Heart left ventricle (tissue), 16 donors: ENCODE measurements at places on chromosomes 1 and 21. TPM values are rescaled to one million over a fixed set of nuclear protein-coding genes. Genes with fewer than 3 reads are reported as not detected.

- no peak for DNase-seq
Observed at GRCh38 chr1:186155594-186155993, 219.5 kb downstream of the TPR start.

- DNase-seq = no peak
Observed at GRCh38 chr1:97488530-97488929, 432.3 kb downstream of the DPYD start.

DNA sequence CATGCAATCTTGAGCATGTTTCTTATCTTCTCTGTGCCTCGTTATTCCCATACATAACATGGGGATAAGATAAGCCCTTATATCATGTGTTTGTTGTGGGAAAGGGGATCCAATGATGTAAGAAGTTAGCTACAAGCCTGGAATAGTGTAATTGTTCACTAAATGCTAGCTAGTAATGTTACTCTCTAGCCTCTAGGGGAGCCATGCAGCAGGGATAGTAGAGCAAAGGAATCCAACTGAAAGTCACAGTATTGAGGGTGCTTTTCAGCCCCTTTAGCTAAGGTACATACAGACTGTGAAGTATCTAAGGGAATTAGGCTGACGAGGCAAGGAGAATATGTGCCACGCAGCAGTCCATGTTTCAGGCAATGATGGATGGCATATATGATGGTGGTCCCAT is 46.9 kb downstream of the IL23R start:
- no peak for DNase-seq

GRCh38 chr1:3555131-3555920 is 56.0 kb downstream of the MEGF6 start:
- no peak for DNase-seq

- DNase-seq = no peak
Observed at GRCh38 chr1:64841330-64842065, 96.6 kb downstream of the RAVER2 start.

- DNase-seq = no peak
Observed at GRCh38 chr21:34795175-34795547, 126.4 kb downstream of the CLIC6 start.

DNA sequence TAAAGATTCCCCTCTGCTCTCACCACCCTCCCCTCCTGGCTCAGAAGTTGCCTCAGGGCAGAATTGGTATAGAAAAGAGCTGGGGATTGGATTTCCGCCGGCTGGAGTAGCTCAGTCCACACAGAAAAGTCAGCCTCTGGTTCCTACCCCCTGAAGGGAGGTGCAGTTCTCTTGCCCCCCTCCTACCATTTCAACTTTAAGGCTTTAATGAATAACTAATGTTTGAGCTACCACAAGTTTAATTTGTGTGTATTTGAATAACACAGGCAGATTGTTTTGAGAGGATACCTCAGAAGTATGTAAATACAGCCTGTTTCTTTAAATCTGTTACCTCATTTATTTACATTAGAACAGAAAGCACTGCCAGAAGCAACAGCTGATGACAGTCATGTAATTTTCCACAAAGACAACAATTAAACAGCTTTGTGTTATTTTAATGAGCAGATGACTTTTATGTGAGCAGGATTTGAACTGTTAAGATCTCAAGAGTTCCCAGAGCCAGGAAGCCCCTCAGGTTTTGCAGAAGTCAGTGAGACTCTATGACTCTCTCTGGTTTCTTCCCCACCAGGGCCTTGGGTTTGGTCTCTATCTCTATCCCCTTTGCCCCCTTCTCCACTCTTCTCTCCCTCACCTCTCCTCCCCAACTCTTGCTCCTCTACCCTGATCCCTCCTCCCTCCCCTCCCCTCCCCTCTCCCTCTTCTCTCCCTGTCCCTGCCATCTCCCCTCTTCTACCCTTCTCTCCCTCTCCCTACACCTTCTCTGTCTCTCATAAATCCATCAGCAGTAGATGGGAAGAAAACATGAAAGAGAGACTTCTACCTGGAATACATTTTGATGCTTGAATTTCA is 26.3 kb downstream of the DUSP10 start:
- DNase-seq = no peak

GRCh38 chr1:61301824-61302657 is 219.7 kb downstream of the NFIA start:
- peak; percentile 37 for DNase-seq

DNA sequence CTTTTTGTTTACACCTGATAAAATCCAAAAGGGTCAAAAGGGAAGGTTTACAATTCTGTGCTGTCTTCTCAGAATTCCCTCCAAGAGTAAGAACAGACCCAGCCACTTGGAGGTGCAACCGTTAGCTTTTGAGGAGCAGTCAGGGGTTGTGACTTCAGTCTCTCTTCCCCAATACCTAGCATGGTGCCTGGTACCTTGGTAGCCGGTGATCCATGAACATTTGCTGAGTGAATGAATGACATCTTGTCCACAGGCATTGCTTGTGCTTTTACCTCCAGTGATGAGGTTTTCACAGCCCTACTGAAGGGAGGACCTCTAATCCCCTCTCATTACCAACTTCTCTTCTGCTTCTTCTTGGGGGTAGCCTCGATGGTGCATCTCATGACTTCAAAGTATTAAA is 11.7 kb downstream of the GFI1 start:
- no peak for DNase-seq

- DNase-seq = no peak
Observed at GRCh38 chr1:10830961-10831668, 34.7 kb upstream of the CASZ1 start.

DNA sequence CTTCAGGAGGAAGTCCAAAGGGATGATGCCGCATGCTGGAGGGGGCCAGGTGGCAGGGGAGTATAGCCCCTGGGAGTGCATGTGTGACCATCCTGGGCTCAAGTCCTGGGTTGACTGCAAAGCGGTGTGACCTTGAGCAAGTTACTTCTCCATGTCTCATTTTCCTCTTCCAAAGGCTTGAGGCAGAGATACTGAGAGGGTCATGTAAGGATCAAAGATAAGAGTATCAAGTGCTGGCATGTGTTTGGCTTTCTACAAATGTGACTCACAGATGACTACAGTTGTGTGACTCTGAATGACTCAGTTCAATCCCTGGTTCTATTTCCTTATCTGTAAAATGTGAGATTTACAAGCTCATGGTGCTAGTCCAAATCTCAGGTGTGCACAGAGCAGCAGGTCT is 26.1 kb downstream of the PROK1 start:
- no peak for DNase-seq

Gene TTC34
- 0.61 TPM for total RNA-seq

Gene FAM131C
- total RNA-seq = 1.2 TPM

Gene STPG1
- 5.0 TPM for total RNA-seq
